Amniotic epithelial cell (primary cell): ENCODE measurements at places on chromosomes 4 and X.

DNA sequence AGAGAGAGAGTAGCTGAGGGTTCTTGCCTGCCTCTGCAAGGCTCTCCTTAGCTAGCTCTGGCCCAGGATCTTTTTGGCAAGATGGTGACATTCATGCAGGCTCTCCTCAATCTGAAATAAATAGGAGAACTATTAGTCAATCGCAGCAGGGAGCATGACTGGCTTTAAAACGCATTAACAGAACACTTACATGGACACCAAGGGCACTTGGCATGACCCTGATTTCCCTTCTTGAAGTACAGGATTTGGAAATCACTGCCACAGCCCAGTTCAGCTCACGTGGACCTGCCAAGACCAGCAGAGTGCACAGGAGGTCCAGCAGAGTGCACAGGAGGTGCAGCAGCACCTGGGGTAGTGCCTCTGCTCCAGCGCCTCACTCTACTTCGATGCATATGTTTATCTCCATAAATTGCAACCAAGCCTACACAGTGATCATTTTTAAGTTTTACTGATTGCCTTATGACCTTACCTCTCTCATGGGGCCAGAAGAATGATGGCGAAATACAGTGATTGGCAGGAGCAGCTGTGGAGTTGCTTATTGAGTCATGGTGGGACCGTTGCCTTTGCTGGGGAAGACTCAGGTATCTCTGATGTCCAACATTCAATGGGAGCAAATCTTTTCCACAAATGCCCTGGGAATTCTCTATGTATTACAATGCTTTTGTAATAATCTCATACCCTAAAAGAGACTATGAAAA, 122.4 kb downstream of the SYNPO2 start:
- DNase-seq, result no peak

DNA sequence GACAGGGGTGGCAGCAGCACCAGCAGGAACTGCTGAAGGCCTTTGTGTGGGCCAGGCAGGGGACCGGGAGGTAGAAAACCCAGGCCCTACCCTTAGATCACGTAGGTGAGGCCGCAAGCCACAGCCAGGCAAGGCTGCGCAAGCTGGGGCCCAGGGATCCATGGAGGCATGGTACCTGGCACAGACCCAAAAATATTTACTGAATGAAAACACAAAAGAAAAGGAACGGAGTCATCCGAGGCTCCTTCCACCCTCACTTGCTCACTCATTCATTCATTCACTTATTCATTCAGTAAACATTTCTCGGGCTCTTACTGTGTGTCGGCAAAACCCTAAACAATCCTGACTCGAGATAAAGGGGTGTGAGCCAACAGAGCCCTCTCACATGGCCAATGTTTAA, 102.3 kb downstream of the BCOR start:
- no peak for DNase-seq

DNA sequence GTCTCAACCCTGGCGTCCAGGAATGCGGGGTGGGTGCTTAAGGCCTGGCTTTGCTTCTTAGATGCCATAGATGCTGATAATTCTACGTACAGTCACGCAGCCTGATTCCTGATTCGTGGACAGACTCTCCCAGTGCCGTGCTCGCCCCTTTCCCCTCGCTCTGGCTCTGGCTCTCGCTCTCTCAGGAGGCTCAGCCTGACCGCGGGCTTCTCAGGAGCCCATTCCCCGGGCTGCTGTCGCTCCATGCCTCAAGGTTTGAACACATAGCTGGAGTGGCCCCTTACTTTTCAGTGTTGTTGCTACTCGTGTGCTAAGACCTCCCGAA, 59.2 kb upstream of the ZC4H2 start:
- DNase-seq, result no peak

DNA sequence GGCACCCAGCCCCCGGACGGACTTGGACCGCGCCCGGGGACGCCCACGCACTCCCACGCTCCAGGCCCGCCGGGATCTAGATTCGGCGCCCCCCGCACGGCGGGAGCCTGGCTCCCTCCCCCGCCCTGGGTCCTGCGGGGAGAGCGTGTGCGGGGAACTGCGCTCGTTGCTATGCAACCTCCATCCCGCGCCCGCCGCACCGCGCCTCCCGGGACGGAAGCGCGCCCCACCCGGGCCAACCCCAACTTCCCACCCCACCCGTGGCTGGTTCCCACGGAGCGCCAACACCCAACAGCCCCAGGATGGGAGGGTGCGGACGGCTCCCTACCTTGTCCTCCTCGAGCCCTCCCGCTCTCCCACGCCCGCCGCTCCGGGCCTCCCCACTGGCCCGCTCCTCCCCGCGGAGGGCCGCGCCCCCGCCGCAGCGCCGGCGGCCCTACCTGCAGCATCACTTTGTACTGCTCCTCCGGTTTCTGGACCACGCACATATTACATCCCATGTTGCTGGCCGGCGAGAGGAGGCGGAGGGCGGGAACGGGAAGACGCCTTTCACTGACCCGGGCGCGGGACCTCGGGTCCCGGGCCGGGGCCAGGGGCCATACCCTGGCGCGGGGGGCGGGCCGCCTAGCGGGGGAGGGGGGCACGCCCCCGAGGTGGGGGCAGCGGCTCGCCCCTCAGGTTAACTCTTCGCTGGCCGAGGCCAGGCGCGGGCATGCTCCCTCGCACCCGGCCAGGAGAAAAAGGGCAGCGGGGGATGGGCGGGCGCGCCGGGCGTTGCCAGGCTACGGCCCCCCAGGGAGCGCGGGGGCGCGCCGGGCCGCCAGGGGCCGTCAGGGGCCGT, at the start of gene PDZD4:
TSS of gene PDZD4 (minus strand) at position 746 of the 841 bp plus-strand sequence. CDS start at position 500, 246 bp downstream.
- DNase-seq, result no peak

GRCh38 chr4:124437853-124438495, 274.6 kb downstream of the ANKRD50 start:
- peak; percentile 54 for DNase-seq

DNA sequence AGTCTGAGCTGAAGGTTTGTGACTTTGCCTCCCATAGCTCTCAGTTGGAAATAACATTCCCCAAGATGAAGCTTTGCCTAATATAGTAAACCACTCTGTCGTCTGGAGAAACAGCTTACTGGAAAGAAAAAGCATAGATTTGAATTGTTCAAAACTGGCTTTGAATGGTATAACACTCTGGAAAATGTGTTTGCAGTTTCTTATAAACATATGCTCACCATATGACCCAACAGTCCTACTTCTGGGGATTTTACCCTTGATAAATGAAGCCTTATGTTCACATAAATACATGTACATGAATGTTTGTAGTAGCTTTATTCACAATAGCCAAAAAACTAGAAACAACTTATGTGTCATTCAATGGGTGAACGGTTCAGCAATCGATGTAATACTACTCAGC, 10.2 kb downstream of the VEGFD start:
- DNase-seq, result no peak

DNA sequence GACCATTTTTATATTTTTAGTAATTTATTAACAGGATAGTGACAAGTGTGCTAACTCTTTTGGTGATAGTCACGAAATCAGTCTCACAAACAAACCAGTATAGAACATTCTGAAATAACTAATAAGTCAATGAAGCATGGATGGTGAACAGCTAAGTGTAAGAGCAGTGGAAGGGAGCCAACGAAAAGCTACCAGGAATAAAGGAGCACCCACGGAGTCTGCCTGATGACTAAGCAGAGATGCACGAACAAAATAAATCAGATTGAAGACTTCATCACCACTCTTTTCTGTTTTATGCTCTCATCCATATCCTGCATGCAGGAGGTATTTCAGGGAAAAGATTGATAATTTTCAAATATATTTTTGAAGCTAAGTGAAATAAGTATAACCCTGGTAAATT, 891.1 kb upstream of the HS3ST1 start:
- DNase-seq, result no peak

GRCh38 chr4:2936773-2937145, 26.4 kb downstream of the NOP14 start:
- peak; percentile 84 for DNase-seq

- DNase-seq, result no peak
Observed at GRCh38 chr4:76897536-76898384, at the start of gene SOWAHB. Gene SOWAHB, minus strand, starts transcription at chr4:76898144. Its CDS starts 295 bp downstream, at chr4:76897849.

DNA sequence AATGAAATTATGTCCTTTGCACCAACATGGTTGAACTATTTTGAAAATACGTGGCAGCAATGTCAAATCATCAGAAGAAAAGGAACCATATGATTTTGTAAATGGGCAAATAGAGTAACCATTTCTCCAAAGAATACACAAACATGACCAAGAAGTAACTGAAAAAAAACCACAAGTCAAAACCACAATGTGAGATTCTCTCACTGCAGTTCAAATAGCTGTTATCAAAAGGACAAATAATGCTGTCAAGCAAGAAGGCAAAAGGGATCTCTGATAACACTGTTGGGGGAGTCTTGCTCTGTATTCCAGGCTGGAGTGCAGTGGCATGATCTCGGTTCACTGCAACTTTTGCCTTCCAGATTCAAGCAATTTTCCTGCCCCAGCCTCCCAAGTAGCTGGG, 280.8 kb upstream of the ZCCHC13 start:
- peak; percentile 35 for DNase-seq

GRCh38 chr4:122038896-122039295, 87.0 kb upstream of the TRPC3 start:
- DNase-seq, result no peak

DNA sequence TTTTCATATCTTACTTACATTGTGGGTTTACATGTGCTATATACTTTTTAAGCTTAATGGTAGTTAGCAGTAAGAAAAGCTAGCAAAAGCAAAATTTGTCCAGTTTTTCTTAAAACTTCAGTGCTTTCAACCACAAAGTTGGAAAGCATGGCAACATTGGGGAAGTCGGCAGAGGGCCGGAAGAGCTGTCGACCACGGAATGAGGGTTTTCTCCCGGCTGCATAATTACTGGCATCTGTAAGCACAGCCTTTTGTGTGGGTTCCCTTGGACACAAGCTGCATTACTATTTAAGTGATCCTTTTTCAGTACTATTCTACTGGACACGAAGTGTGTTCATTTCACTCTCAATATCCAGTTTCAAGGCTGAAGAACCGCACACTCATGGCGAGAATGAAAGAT, 560.4 kb downstream of the ANKRD50 start:
- DNase-seq, result no peak

GRCh38 chrX:30653415-30654131, at the start of gene GK:
Gene GK, plus strand, starts transcription at chrX:30653423. Its CDS starts 115 bp downstream, at chrX:30653538.
- no peak for DNase-seq

DNA sequence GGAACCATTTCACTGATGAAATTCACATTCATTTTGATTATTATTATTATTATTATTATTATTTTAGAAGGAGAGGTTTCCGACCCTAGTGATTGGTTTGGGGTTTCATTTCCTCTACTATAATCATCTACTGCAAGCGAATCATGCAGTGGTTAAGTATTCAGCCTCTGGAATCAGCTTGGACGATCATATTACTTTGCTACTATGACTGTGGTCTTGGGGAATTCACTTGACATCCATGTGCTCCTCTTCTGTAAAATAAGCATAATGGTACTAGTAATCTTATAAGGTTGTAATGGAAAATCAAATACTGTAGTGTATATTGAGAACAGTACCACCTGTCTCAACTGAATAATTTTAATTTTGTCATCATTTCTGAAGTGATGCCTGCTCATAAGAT, 132.1 kb upstream of the SLC4A4 start:
- DNase-seq, result no peak

DNA sequence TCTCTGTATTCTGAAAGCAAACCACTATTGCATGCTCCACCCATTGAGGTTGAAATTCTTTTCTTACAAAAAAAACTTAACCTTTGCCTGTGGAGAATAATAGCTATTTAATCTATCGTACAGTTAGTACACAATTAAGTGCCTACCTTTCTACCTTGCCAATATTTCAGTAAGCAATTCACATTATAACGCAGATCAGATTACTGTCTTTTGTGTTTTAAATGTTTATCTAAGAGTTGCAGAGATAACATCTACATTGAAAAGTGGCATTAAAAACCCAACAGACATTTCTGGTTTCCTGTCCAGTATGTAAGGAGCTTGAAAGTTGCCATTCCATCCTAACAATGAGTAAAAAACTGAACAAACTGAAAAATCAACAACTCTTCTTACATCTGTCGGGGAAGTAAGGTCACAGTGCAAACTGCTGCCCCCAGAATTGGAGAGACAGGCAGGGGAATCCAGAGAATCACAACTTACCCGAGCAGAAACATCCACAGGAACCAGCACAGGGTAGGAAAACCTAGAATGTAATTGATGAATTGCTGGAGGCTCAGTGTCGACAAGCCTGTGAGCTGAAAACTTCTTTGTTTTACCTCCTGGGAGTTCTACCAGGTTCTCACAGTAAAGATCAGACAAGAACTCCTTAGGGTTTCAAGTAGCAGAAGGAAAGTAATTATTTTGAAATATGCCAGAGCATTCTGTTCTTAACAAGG, 27.3 kb upstream of the ACSL4 start:
- peak; percentile 61 for DNase-seq

- peak; percentile 25 for DNase-seq
Observed at GRCh38 chr4:17232566-17233253, 279.2 kb downstream of the QDPR start.

GRCh38 chr4:2469192-2469984, 482 bp downstream of the RNF4 start:
- peak; percentile 19 for DNase-seq

GRCh38 chr4:33078145-33078544, 2358.0 kb downstream of the PCDH7 start:
- no peak for DNase-seq

- peak; percentile 10 for DNase-seq
Observed at GRCh38 chrX:16869393-16870094, 618 bp downstream of the RBBP7 start.

GRCh38 chr4:9769321-9769720, 12.1 kb upstream of the DRD5 start:
- no peak for DNase-seq

GRCh38 chr4:174192943-174193342, 90.5 kb downstream of the FBXO8 start:
- DNase-seq, result peak; percentile 86

DNA sequence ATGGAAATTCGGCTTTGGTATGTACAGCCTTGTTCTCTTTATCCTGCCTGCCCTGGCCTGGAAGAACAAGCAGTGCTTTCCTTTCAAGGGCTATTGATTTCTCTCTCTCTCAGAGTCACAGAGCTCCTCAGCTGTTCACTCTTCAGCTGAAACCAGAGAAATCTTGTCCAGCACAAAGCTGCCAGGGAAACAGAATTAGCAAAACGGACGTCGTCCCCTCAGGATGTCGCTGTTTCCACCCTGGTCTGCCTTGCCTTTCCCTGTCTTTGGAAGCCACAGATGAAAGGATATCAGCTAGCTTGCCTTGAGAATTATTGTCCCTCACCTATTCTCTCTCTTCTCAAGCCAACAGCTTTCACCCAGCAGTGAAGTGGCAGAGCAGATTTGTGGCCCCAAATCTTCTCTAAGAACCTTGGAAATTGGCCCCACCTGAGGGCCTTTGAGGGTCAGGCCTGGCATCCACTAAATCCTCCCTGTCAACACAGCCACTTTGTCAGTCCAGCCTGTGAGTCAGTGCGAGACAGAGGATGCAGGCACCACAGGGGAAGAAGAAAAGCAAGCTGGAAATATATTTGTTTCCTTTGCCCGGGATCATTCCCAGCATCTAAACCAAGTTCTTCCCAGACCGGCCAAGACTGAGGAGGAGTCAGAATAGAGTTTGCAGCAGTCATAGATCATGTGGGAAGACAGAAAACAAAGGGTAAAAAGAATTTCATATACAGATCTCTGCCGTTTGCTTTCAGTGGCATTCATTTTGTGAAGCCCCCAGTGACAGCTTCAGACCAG, 63.8 kb upstream of the MTM1 start:
- DNase-seq, result peak; percentile 19
